ENCODE measurements at places on chromosomes 2 and 18.

DNA sequence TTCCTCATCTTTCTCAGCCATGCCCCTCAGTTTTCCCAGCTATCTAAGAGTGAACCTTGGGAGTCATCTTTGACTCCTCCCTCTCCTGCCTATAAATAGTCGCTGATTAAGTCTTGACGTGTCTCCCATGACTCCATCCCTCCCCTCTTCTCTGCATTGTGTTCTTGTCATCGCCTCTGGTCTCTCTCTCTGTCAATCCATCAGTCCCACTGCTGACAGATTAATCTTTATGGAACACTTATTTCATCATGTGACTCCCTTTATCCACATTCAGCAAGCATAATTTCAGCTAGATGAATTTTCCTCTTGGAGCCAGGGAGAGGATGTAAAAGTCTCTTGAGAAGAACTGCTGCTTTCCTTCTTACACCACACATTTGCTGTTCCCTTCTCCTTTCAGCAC, 9.4 kb downstream of the ADAM23 start:
- no peak for DNase-seq

DNA sequence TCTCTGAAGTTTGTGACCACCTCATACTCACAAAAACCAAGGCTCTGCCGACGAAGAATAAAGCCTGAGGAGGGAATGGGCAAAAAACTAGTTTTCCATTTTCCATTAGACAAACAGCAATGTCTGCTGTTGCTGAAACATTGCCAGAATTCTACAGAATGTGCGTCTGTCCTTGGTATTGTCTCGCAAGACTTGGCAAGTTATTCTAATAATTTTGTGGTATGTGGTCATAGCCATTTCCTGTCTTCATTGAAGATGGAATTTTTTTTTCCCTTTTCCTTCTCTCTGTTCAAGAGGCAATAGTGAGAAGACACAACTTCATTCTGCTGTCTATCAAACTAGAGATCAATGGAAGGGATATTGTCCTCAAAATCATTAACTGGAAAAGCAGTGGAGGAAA, 296.1 kb downstream of the RND3 start:
- no peak for DNase-seq

DNA sequence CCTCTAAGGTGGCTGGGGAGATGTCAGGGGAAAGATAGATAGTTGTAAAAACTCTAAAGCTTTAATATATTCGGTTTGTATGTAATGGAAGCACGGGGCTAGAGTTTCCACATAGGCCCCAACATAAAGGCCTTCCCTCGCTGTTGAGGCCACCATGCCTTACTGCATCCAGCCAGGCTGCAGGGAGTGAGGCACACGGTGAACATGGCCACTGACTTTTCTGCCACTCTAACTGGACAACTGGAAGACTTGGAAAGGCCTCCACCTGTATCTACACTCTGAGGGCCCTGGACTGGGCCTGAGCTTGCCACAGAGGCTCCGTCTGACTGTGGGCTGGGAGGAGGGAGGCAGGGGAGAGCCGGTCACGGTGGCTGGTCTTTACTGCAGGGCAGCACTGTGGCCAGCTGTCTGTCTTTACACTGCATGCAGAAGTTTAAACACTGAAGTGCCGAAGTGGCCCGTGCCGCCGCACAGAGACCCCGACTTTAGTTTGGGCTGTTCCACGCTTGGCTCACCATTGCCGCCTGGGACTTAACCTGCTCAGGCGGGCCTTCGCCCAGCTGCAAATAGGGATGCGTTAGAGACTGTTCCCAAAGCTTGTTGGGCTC, 66.7 kb downstream of the EMILIN2 start:
- no peak for DNase-seq

DNA sequence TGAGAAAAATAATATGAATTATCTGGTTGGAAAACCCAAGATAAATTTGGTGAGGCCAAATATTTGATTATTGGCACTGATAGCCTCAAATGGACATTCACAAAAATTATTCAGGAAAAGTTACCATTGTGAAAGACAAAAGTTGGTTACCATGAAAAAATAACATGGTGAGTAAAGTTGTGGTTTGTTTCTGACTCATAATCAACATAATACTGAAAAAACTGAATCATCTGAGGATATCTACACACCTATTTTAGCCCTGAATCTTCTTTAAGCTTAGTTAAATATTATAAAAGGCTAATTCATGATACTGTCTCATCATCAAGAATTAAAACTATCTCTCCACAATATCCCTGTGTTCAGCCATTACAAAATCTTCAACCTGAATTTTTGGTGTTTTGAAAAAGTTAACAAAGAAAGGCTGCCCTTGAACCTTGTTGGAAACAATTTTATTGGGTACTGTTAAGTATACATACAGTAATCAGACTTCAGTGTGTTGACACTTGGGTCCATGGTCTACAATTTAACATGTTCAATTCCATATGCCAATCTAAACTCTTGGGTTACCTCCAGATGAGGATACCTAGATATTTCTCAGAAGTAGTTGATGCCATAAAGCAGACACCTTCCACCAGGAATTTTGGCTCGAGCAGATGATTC, 607.5 kb upstream of the SLC39A10 start:
- no peak for DNase-seq

- DNase-seq: no peak
Measured at GRCh38 chr18:37033419-37033818, 204.5 kb downstream of the KIAA1328 start.

DNA sequence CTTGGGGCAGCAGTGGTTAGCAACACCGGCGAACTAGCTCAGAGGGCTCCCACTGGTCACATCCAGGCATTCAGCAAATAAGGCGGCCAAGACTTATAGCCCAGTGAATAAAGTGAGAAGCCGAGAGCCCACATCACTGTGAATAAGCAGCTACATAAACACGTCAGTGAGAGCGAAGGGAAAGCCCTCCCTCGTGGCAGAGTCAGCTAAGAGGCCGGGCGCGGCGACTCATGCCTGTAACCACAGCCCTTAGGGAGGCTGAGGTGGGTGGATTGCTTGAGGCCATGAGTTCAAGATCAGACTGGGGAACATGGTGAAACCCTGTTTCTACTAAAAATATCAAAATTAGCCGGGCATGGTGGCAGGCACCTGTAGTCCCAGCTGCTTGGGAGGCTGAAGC, 5.2 kb downstream of the D2HGDH start:
- DNase-seq: no peak

DNA sequence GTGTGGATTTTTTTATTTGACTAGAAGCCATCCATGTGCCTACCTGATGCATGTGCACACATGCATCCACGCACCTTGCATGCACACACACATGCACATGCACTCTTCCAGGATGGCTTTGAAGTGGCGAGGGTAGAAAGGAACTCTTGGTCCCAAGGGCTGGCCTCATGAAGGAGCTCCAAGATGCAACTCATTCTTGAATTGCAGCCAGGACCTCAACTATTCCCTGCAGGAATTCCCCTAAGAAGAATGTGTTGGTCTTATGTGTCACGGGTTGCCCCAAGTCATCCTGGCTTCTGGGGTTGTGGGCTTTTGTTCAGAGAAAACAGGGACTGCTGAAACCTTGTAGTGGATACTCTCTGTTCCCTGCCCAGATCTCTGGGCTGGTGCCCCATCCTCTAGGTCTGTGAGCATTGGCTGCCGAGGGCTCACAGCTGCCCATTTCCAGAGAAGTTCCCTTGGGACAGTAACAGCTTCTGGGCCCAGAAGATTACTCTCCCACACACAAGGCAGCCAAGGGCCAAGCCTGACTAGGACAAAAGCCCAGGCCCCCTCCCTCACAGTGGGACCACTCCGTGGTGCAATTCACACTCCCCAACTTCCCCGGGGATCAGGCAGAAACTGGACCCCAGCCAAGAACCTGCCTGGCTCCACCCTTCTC, 137.6 kb downstream of the COPS8 start:
- no peak for DNase-seq

GRCh38 chr2:101617188-101617587, 80.3 kb upstream of the MAP4K4 start:
- DNase-seq: no peak

DNA sequence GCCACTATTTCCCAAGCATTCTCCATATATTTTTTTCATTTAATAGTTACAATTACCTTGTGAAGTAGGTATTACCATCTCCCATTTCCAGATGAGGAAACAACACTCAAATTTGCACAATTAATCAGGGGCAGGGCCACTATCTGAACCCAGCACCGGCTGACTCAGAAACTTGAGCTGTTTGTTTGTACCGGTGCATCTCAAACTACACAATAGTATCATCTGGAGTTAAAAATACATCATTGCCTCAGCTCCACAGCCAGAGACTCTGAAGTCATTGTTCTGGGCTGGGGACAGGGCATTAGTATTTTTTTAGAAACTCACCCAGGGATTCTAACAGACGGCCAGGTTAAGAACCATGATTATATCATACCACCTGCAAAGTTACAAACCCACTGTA, 55.9 kb downstream of the CDCA7 start:
- DNase-seq: no peak

DNA sequence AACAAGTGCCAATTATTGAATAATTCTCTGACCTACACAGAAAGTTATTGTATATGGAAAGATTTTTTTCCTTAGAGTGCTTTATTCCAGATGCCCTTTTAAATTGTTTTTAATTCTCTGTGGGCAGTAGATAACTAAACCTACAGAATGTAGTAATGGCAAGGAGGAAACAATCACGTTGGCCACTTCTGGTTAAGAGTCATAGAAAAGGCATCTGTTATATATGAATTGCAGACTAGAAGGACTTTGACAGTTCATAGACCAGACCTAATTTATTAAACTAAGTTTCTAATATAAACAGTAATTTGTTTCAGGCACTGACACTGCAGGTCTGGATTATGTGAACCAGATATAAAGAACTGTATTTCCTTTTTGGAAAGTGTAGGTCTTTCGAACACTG, 607.5 kb downstream of the PLCL1 start:
- DNase-seq: no peak

DNA sequence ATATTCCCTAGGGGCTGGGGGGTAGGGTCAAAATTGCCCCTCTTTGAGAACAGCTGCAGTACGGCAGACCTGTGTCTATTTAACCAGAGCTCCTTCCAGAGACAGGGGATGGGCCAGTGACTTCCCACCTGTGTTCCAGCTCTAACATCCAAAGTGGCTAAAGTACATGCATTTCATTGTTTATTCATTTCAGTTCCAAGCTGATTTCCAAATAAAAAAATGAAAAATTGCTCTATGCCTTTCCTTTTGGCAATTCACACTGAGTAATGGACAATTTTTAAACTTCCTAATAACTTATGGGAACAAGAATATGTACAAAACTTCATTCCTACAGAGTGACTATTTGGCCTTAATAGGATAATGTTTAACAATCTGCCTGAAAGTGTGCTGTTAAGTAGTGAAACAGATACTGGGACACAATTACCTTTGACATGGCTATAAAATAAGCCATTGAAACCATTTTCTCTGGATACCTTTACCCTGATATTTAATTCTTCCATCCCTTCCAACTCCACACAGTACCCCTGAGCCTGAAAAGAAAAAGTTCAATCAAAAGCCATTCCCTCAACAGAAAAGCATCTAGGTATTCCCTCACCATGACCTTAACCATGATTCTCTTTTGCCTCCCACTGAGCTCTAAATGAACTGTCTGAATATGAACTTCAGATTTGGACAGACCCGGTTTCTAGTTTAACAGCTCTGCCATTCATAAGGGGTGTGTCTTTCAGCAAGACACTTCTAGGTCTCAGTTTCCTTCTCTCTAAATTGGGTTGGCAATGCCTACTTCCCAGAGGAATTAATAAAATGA, 73.1 kb downstream of the RDH14 start:
- no peak for DNase-seq

DNA sequence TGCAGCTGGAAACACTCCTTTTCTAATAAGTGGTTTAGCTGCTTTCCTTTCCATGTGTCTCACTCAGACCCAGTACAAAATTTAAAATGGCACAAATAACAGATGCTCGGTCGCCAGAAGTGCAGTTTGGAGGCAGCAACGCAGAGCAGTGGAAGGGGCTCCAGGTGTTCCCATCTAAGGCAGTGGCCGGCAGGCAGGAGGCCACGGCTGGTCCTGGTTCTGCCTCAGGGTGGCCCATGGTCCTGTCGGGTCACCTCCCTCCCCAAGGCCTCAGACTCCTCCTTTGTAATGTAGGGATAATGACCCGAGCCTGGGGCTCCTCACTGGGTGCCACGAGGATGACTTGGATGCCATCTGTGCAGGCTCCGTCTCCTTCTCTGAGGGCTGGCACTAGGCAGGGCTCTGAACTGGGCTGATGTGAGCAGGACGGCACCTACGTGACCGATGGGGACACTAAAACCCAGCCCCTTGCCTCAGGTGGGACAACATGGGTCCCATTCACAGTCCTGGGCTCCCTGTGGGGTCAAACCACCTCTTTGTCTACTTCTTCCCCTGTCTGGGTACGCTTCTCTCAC, 80.9 kb upstream of the SLC66A3 start:
- no peak for DNase-seq

- DNase-seq: no peak
Measured at GRCh38 chr2:126966601-126967000, 67.9 kb downstream of the TEX51 start.

- DNase-seq: no peak
Measured at GRCh38 chr2:231212329-231212845, 14.0 kb downstream of the ARMC9 start.

GRCh38 chr2:96832754-96833507, 10.9 kb downstream of the ANKRD23 start:
- DNase-seq: no peak

GRCh38 chr2:225011585-225011984, 30.7 kb downstream of the DOCK10 start:
- no peak for DNase-seq

DNA sequence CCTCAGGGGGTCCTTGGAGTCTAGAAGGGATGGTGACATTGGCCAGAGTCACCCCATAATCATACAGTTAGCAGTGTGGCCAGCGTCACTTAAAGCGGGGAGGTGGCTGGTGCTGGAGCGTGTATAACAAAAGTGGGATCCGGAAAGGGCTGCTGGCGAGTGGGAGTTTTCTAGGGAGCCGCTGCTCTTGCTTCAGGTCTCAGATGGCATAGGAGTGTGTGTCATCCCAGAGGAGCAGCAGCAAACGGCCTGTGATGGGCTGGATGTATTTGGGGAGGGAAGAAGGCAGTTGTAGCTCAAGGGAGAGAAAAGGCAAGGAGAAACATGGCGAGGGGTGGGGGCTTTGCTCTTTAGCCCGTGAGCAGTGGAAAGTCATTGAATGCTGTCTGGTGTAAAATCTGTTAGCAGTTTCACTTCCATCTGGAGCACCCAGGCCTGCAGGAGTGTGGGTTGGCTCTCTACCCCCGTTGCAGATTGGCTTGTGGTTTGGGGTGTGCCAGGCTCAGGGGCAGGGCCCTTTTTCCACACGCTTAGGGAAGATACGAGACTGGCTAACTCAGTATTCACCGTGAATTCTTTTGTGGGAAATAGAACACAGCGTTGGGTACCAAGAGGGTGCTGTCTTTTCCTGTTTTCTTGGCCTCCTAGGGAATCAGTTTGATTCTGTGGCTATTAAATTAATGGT, 120.5 kb downstream of the AGAP1 start:
- no peak for DNase-seq

DNA sequence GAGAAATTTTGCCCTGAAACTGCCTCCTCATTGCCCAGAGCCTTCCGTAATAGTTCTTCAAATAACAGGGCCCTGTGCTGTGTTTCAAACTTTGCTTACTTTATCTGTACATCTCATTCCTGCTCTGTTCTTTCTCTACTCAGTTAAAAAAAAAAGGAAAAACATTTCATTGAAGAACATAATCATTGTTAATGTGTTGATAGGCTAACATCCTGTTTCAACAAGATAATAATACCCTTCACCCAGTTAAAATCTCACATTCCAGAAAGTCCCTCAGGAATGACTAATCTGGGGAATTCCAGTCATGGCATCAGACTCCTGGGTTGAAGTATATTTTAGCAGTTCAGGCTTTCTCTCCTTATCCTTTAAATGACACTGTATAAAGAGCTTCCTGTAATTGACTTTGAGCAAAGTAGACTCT, 45.6 kb upstream of the ITGAV start:
- no peak for DNase-seq

GRCh38 chr2:40346535-40347354, 105.1 kb downstream of the SLC8A1 start:
- DNase-seq: no peak

Data from activated naive CD8-positive, alpha-beta T cell treated with anti-CD3 and anti-CD28 coated beads, Interleukin-2, amount 50 U/mL, for 16 hours (primary cell).